Astrocyte of the spinal cord (primary cell): ENCODE measurements at places on chromosomes 7 and 10.

- DNase-seq = no peak
These were observed 3.4 kb downstream of the PHYH start for GRCh38 chr10:13296476-13296875.

DNA sequence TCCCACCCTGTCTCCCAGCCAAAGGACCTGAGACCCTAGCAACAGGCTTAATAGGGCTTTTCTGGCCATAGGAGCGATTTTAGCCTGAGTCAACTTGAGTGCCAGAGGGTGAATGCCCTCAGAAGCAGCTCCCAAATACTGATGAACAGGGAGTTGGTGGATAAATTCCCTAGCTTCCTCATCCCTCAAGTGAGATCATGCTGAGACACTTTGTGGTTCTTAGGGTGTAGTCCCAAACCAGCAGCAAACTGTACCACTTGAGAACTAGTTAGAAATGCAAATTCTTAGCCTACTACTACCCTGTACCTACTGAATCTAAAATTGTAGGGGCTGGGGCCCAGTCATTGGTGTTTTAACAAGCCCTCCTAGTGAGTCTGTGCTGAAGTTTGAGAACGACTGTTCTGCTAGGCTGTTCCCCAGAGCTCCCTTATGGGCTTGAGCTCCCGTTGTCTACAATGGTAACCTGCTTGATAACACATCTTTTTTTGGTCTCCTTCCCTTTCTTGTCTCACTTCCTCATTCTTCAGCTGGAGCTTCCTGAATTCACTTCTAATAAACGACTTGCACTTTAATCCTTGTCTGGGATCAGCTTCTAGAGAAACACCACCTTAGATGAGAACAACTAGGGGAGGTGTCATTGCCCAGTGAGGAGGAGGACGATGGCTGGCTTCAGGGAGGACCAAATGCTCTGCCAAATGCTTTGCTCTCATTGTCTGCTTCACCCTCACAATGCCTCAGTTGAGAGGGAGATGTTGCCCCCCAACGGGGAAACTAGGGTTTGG lies 18.2 kb upstream of the CDH23 start:
- DNase-seq = no peak

DNA sequence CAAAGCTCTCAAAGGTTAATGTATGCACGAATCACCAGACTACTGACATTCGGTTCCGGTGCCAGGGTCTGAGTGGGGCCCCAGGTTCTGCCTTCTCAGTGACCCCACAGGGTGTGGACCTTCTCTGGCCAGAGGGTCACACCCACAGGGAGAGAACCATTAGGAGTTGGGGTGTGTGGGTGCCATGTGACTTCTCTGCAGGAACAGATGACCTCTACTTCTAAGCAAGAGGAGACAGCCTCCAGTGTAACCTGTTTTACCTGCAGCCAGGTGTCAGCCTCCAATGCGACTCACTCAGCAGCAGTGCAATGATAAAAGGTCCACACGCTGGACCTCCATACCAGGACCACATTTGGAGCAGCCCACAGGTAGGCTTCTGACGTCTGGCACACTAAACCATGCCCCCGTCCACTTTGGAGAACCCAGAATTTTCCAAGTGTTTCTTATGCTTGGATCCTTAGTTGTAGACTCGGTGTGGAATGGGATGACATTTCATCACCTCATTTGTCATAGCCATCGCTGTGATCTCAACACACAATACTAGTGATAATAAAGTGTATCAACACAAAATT lies 16.2 kb upstream of the INSIG1 start:
- DNase-seq = no peak

GRCh38 chr10:62894156-62894555 lies 78.0 kb upstream of the EGR2 start:
- DNase-seq = no peak

DNA sequence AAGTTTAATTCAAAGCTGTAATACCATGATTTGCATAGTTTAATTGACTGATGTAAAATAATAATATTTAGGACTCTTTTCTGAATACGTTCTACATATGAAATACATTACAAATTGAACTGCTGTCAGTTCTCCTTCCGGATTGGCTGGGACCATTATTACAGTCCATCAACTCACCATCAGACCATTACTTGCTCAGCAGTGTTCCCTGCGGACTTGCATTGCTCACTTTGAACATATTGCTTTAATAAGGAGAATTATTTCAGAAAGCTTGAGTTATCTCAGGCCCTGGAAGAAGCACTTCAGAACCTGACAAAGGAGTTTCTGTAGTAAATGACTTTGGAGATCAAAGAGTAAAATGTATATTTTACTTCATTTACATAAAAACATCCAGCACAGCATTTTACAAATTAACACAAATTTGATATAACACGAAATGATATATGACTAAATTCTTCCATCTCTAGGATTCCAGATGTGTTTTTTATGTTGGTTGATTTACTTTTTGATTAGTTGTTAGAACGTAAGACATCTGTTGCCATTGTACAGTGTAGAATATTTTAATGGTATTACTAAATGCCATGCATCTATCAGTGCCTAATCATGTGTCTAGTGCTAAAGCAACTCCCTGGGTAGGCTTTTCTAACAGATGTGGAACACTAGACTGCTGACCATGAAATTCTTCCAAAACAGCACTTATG lies 418.5 kb upstream of the SEMA3A start:
- DNase-seq = no peak

- DNase-seq = peak; percentile 24
These were observed 20.5 kb downstream of the SPAG6 start for GRCh38 chr10:22365644-22366434.

DNA sequence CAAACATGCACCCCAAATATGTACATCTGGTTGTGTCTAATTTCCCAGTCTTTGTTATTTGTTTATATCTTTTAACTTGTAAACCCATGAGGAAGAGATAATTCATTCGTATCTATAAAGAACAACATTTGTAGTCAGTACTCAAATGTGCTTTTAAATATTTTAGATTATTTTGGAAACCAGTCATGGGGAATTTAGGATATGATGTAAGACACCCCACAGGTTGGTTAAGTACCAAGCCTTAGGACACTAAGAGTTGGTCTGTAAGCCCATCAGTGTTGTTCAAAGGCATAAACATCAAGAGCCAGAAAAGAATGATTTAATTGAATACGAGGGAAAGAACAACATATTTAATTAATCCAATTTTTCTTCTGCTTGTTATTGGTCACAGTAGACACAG lies 421.1 kb upstream of the SEMA3C start:
- DNase-seq = no peak
